ENCODE measurements at places on chromosomes 2 and 18. TPM values are rescaled to one million over a fixed set of nuclear protein-coding genes. Genes with fewer than 3 reads are reported as not detected.

PKP4 gene
- 60.8 TPM for total RNA-seq

LRRTM1 gene
- 6.7 TPM for total RNA-seq

SRBD1 gene
- total RNA-seq: 7.6 TPM

FARP2 gene
- 19.6 TPM for total RNA-seq

PRKRA gene
- 75.5 TPM for total RNA-seq

Measured in ascending aorta (tissue), 2 donors.